Bronchial epithelial cell (primary cell): ENCODE measurements at places on chromosomes 5 and 9.

- DNase-seq, result peak; percentile 57
Measured at GRCh38 chr9:5582835-5583195, 46.1 kb upstream of the RIC1 start.

- DNase-seq, result peak; percentile 98
Measured at GRCh38 chr5:149113669-149114068, 27.6 kb upstream of the ABLIM3 start.

DNA sequence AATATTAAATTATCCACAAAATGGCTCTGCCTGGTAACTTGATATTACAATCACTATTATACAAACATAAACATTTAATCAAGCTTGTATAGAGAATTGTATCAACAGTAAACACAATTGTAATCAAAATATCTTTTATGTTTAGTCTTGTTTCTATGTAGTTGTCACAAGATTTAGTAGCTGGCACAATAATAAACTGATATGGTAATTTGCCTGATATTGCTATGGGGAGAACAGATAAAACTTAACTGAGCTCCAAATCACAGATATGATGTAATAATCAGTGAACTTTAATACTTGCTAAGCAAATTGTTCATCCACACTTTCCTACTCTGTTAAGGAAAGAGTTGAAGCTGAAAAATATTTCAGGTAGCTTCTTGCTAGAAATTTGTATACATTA, 189.8 kb downstream of the MPDZ start:
- DNase-seq, result no peak

DNA sequence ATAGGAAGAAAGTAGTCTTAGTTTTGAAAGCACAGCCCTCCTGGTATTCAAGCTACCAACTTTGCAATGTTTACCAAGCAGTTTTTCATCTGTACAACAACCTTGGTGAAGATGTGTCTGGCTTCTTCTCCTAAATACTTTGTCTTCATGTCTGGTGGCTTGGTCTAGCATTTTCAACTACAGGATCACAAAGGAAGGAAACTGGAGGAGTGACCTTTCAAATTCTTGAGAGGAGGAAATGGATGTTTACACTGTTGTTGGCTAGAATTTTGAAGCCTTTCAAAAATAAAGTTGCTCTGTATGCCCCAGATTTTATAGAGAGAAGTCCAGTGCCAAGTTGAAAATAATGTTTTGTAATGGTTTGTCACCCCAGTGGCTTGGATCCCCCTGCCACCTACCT, 16.3 kb downstream of the PAM start:
- DNase-seq, result no peak

GRCh38 chr5:136840601-136841000, 475.3 kb upstream of the TRPC7 start:
- DNase-seq, result no peak

- peak; percentile 84 for DNase-seq
Measured at GRCh38 chr9:100070104-100071041, 28.4 kb downstream of the ERP44 start.

DNA sequence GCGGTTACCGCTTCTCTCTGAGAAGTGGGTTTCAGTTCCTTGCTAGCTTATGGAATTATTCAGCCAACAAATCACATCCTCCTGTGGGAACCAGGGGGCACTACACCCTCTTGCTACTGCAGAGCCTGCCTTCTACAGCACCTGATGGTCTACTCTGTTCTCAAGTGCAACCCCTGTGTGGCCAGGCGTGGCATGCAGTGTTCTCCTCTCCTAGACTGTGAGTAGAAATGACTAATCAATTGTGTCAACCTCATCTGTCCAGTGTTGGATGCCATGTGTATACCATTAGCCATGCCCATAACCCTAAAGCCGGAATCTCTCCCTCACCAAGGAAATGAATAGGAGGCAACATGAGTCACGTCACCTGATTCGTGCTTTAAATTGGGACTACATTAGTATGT, 117.2 kb upstream of the LIFR start:
- peak; percentile 86 for DNase-seq

- peak; percentile 50 for DNase-seq
Measured at GRCh38 chr9:13033959-13034693, 245.4 kb downstream of the MPDZ start.

DNA sequence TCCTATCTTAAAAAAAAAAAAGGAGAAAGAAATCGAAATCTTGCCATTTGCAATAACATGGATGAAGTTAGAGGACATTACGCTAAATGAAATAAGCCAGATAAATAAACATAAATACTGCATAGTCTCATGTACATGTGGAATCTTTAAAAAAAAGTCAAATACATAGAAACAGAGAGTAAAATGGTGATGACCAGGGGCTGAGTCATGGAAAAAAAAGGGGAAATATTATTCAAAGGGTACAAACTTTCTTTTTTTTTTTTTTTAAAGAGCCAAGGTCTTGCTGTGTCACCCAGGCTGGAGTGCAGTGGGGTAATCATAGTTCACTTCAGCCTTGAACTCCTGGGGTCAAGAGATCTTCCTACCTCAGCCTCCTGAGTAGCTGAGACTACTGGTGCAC, 310.1 kb downstream of the ZNF608 start:
- DNase-seq, result peak; percentile 4

GRCh38 chr5:35230038-35230611, at the start of gene PRLR:
Gene PRLR (minus strand): TSS chr5:35230487. CDS start chr5:35089620, 140,867 bp downstream.
- DNase-seq, result peak; percentile 43

DNA sequence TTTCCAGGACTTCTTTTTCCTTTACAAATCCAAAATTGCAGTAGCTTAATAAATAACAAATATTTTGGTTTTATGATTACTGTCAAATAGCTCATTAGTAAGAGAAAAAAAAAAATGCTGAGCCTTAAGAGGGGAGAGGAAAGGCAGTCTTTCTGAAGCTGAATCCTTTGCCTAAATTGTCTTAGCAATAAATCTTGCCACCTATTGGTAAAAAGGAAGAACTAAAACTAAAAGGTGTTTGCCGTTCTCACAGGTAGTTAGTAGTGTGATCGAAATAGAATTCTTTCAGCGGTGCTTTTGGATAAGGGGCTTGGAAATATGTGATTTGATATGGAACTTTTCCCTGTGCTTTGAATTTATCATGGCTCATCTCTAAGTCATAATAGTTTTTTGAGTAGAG, 31.2 kb downstream of the PIK3R1 start:
- no peak for DNase-seq

DNA sequence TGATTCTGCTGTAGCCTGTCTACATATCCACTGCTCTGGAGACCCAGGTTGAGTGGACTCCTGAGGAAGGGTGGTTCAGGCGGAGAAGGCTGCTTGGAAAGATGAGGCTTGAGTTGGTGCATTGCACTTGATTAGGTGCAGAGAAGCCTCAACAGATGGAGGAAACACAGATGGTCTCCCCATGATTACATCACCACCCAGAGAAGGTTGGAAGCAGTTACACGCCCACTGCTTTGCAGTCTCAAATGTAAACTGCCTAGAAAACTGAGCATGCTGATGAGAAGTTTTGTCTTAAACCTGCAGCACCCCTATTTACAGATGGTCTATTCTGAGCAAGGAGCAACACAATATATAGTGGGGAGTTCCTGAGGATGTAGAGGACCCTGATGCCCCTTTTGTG, 266.6 kb downstream of the PIK3R1 start:
- DNase-seq, result no peak

GRCh38 chr5:107486489-107486888, 184.2 kb downstream of the EFNA5 start:
- peak; percentile 94 for DNase-seq

DNA sequence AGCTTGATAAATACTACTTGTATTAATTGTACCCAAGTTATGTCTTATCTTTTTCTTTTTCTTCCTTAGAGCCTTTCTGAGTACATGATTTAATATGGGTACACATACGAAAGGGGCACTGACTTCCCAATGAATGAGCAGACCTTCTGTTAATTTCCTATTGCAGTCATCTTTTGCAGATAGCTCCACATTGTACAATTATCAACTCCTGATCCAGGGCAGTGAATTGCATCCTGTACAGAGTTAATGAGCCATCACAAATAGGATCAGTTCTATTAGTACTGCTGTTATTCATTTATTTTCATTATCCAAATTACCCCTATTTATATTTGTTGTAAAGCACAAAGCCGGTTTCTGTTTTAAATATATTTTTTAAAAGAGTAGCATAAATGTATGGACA, 105.6 kb downstream of the ADAMTSL1 start:
- DNase-seq, result no peak

GRCh38 chr9:93678199-93679019, 102.0 kb downstream of the PHF2 start:
- DNase-seq, result no peak

GRCh38 chr5:122730037-122730436, 44.8 kb upstream of the SNX2 start:
- DNase-seq, result no peak

DNA sequence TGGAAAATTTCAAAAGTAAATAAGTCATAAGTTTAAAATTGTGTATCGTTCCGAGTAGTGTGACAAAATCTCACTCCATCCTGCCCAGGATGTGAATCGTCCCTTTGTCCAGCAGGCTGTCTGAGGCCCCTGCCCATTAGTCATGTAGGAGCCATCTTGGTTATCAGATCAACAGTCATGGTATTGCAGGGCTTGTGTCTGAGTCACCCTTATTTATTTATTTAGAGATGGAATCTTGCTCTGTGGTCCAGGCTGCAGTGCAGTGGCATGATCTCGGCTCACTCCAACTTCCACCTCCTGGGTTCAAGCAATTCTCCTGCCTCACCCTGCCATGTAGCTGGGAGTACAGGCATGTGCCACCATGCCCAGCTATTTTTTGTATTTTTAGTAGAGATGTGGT, 30.2 kb downstream of the ITGA2 start:
- DNase-seq, result peak; percentile 87

- DNase-seq, result peak; percentile 99
Measured at GRCh38 chr5:103523319-103523718, 39.3 kb downstream of the NUDT12 start.

DNA sequence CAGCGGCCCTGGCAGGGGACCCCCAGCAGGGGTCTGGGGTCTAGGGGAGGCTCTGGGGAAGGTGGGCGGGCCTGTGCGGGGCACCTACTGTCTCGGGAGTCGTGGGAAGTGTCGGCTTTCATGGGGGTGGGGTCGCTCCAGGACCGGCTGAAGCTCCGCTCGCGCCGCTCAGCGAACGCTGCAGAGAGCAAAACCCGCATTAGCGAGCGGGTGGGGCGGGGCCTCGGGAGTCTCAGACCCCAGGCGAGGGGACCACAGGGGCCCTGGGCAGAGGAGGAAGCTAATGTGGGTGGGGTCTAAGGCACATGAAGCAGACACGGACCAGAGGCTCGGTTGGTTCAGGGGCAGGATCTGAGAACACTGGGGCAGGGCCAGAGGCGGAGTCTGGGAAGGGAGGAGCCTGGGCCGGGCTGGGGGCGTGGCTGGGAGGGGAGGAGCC, 5.5 kb downstream of the NSMF start:
- peak; percentile 37 for DNase-seq

DNA sequence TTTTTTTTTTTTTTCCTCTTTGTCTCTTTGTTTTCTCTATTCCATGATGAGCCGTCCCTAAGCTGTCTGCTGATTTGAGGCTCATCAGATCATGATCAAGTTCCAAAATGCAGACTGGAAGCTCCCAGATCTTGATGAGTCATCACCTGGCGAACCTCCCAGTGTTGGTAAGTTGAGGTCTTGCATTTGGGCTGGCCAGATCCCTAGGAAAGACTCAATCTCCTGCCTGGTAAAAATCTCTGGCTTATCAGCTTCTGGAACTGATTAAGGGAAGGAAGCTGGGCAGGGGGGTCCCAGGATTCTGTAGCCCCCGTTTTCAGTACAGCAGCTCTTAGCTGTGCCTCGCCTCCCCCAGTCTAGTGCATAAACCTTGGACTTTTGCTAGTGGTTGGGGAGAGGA, 69.0 kb downstream of the TSPAN17 start:
- peak; percentile 59 for DNase-seq

- no peak for DNase-seq
Measured at GRCh38 chr5:124572971-124573370, 173.5 kb downstream of the ZNF608 start.

GRCh38 chr5:31113101-31113500, 80.4 kb upstream of the CDH6 start:
- DNase-seq, result peak; percentile 79

DNA sequence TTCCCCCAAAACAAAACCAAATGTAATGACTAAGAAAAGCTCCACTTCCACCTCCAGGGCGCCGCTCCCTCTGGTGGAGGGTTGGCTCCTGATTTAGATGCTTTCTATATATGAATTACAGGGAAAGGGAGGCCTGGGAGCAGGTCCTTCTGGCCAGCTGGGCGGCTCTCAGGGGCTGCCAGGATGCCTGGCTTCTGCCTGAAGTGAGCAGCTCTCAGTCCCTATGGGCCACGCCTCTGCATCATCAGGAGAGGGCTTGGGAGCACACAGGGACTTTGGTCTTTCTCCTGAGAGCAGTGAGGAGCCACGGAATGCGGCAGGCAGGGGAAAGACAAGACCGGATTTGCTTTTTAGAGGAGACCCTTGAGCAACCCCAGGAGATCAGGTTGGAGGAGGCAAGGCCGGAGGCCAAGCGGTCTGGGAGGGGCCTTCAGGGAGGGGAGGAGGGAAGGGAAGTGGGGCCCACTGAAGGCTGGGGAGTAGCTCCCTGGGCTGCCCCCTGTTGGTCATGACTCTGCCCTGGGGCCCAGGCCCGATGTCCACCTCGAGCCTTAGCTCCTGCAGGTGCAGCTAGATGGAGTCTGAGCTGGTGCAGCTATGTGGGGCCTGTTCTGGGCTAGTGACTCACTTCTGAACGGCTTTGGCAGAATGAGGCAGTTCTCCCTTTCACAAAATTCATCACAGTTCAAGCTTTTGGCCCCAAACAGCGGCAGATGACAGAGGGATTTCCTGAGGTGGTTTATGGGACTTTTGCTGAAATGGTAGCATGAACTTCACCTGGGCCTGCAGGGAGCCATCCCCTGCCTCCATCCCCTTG, 11.3 kb upstream of the GRHPR start:
- DNase-seq, result no peak

DNA sequence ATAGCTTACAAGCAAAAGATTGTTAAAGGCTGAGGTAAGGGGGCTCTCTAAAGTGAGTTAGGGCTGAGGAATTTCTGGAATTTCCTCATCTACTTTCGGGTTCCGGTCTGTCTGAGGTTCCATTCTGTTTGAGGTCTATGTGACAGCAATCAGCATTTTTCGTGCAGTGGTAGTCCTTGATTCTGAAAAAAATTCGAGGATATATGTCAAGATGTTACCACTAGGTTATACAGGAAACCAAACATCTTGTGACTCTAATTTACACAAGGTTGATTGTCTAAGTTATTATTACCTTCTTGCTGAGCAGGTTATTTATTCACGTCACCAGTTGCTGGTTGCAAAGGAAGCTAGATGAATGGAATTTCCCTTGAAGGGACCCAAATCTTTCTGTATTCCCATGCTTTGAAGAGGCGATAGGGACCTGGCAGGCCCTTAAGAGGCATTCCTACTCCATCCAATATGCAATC, 35.2 kb downstream of the RLN2 start:
- peak; percentile 76 for DNase-seq
